Endodermal cell (in vitro differentiated cells): ENCODE measurements at places on chromosomes 4 and X. TPM values are rescaled to one million over a fixed set of nuclear protein-coding genes. Genes with fewer than 3 reads are reported as not detected.

POLR2B gene
- 75.0 to 112 TPM (median 107 TPM) in 3 replicates for total RNA-seq

SHROOM4 gene
- total RNA-seq = 10.4 to 22.8 TPM (median 20.5 TPM) in 3 replicates

SOWAHD gene
- total RNA-seq = 2.6 to 2.7 TPM (median 2.7 TPM) in 3 replicates

NAA11 gene
- total RNA-seq = not detected in 3 replicates

NXF2 gene
- 0.61 and 0.75 TPM in 2 replicates for total RNA-seq

GK gene
- total RNA-seq = 7.5 and 10.2 TPM in 2 replicates

CT45A1 gene
- total RNA-seq = not detected in 3 replicates

COL25A1 gene
- total RNA-seq = 5.4 to 6.2 TPM (median 5.7 TPM) in 3 replicates

PGRMC1 gene
- total RNA-seq = 115 and 116 TPM in 2 replicates

PDE5A gene
- total RNA-seq = 26.0 to 37.8 TPM (median 34.2 TPM) in 3 replicates

DNA sequence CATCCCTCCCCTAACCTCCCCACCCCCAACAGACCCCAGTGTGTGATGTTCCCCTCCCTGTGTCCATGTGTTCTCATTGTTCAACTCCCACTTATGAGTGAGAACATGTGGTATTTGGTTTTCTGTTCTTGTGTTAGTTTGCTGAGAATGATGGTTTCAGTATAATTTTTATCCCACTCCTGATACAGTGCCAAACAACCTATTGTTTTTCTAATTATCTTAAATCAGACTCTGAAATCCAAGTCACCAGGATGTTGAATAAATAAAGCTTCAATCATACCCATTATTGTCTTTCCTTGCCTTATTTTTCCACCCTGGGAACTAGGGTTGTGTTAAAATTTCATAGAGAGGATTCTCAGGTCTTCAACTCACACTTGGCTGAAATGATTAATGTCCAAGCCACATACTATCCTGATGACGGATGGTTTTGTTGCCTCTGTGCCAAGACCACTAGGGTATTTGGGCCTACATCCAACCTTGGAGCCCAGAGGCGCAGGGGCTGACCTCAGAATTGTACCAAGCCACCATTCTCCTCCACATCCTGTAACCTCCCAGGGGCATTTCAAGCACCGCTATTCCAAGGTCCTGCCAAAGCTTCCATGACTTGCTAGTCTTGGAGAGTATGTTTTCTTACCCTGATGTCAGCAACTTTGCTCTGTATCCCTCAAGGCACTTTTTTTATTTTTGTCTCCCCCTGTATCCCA lies 332.4 kb downstream of the ARHGAP24 start:
- H3K4me3 ChIP-seq = no peak overlapping the region
- H3K4me1 ChIP-seq = peaks cover 7% of the 10 kb centered on the region

- H3K27ac ChIP-seq = no peak overlapping the region
- H3K27me3 ChIP-seq = no peaks in the 10 kb centered on the region
- no peak overlapping the region for H3K4me3 ChIP-seq
- DNase-seq = no peak
- H3K36me3 ChIP-seq = no peaks in the 10 kb centered on the region
Observed at GRCh38 chrX:29143756-29144155, 556.5 kb downstream of the IL1RAPL1 start.

DNA sequence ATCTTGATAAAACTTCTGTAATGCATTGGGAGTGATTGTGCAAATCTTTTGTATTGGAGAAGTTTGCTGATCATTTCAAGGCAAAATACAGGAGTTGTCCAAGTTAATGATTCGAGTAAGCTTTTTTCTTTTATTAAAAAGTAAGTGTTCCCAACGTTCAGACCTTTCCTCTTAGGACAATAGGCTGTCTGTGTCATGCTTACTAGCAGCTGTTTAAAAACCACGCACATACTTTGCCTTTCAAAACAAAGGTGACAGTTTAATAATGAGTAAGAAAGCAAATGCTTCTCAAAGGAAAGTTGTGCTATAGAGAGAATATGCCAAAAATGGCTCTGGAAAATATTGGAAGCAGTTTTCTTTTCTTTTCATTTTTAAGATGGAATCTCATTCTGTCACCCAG lies 11.2 kb downstream of the TRAPPC11 start:
- H3K4me3 ChIP-seq = no peak overlapping the region
- H3K27me3 ChIP-seq = no peaks in the 10 kb centered on the region
- no peaks in the 10 kb centered on the region for H3K4me1 ChIP-seq
- no peak for DNase-seq
- H3K36me3 ChIP-seq = peaks cover 78% of the 10 kb centered on the region

GRCh38 chrX:22392133-22392948 lies 119.6 kb downstream of the CBLL2 start:
- H3K27me3 ChIP-seq = no peaks in the 10 kb centered on the region
- no peaks in the 10 kb centered on the region for H3K36me3 ChIP-seq
- H3K4me3 ChIP-seq = no peak overlapping the region
- H3K27ac ChIP-seq = no peak overlapping the region
- no peaks in the 10 kb centered on the region for H3K4me1 ChIP-seq

GRCh38 chr4:181611033-181611711 lies 632.0 kb upstream of the TENM3 start:
- no peak for DNase-seq
- no peak overlapping the region for H3K27ac ChIP-seq
- no peaks in the 10 kb centered on the region for H3K4me1 ChIP-seq
- H3K4me3 ChIP-seq = no peak overlapping the region
- H3K27me3 ChIP-seq = no peaks in the 10 kb centered on the region

- no peak overlapping the region for H3K27ac ChIP-seq
- no peaks in the 10 kb centered on the region for H3K36me3 ChIP-seq
- H3K4me3 ChIP-seq = no peak overlapping the region
Observed at GRCh38 chr4:7964890-7965662, 25.4 kb upstream of the AFAP1 start.

- peaks cover 5% of the 10 kb centered on the region for H3K4me1 ChIP-seq
- DNase-seq = no peak
Observed at GRCh38 chr4:40423735-40424134, 88.6 kb downstream of the CHRNA9 start.

GRCh38 chrX:15344106-15344505 lies 8.8 kb upstream of the PIGA start:
- no peaks in the 10 kb centered on the region for H3K27me3 ChIP-seq
- peak; percentile 53 for DNase-seq
- H3K4me1 ChIP-seq = no peaks in the 10 kb centered on the region
- no peak overlapping the region for H3K27ac ChIP-seq
- H3K4me3 ChIP-seq = no peak overlapping the region

GRCh38 chr4:41549478-41549877 lies 11.5 kb downstream of the LIMCH1 start:
- H3K4me1 ChIP-seq = no peaks in the 10 kb centered on the region
- no peak overlapping the region for H3K27ac ChIP-seq
- H3K4me3 ChIP-seq = no peak overlapping the region

DNA sequence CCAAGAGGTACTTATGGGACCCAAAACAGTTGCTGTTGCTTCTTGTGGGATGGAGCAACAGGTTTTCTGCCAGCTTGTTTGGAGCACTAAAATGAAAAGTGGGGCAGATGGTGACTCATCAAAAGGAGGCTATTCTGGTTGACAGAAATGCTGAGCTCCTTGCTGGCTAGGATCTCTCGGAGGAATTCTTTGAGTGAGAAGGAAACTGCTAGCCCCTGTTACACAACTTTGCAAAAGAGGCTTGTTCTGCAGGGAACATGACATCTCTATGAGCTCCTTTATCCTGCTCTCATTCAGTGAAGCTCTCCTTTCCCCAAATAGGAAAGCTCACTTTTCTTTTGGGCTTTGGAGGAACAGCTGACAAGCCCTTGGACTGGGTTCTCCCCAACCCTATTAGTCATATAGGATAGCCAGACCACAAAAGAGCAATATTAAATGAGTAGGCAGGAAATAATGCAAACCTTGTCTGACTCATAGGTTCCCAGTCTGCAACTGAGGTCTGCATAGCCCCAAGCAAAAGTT lies 108.3 kb downstream of the CDS1 start:
- H3K27ac ChIP-seq = no peak overlapping the region
- H3K4me3 ChIP-seq = no peak overlapping the region
- H3K4me1 ChIP-seq = no peaks in the 10 kb centered on the region
- no peaks in the 10 kb centered on the region for H3K27me3 ChIP-seq
- no peak for DNase-seq

- H3K4me3 ChIP-seq = no peak overlapping the region
- DNase-seq = no peak
- H3K27me3 ChIP-seq = no peaks in the 10 kb centered on the region
- H3K36me3 ChIP-seq = no peaks in the 10 kb centered on the region
Observed at GRCh38 chr4:141248029-141248428, 27.3 kb downstream of the ZNF330 start.

- H3K27me3 ChIP-seq = peaks cover 8% of the 10 kb centered on the region
- H3K4me3 ChIP-seq = no peak overlapping the region
- no peak overlapping the region for H3K27ac ChIP-seq
- H3K36me3 ChIP-seq = no peaks in the 10 kb centered on the region
- no peaks in the 10 kb centered on the region for H3K4me1 ChIP-seq
Observed at GRCh38 chr4:141654098-141654497, 17.7 kb downstream of the IL15 start.

GRCh38 chrX:2921193-2921592 lies 7.9 kb downstream of the ARSD start:
- no peak overlapping the region for H3K4me3 ChIP-seq
- H3K27ac ChIP-seq = no peak overlapping the region
- DNase-seq = no peak
- no peaks in the 10 kb centered on the region for H3K27me3 ChIP-seq

DNA sequence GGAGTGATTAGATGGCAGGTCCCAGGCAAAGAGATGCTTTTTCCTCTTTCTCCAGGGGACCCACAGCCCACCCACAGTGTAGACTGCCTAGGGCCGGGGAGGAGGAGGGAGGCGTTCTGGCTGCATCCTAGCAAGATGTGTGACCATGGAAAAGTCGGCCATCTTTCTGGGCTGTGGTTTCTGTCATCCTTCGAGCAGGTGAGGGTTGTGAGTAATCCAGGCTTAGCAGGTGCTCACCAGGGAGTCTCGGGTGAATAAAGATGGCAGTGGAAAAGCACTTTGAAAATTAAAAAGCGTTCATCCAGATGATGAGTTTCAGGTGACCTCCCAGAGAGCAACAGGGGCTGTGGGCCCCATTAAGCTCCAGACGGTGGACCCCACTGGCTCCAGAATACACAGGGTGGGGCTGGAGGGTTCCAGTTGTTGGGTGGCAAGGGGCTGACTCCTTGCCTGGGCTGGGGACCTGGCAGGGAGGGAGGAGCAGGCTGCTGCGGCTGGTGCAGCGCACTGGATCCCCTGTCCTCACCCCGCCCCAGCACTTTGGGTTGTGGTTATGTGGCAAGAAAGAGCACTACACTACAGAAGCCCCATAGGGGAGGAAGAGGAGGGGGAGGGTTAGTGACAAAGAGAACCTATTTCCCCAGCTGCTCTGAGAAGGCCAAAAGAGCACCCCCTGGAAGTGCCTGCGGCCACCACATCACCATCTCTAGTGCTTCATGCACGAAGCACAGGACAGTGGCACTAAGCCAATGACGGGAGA lies 23.7 kb downstream of the ELF4 start:
- no peak overlapping the region for H3K27ac ChIP-seq
- DNase-seq = no peak
- no peaks in the 10 kb centered on the region for H3K36me3 ChIP-seq
- no peaks in the 10 kb centered on the region for H3K27me3 ChIP-seq
- no peak overlapping the region for H3K4me3 ChIP-seq
- H3K4me1 ChIP-seq = no peaks in the 10 kb centered on the region

- no peak overlapping the region for H3K27ac ChIP-seq
- DNase-seq = no peak
- H3K27me3 ChIP-seq = no peaks in the 10 kb centered on the region
- H3K4me3 ChIP-seq = no peak overlapping the region
- H3K4me1 ChIP-seq = peaks cover 27% of the 10 kb centered on the region
Observed at GRCh38 chr4:85368932-85369331, 106.0 kb upstream of the ARHGAP24 start.

DNA sequence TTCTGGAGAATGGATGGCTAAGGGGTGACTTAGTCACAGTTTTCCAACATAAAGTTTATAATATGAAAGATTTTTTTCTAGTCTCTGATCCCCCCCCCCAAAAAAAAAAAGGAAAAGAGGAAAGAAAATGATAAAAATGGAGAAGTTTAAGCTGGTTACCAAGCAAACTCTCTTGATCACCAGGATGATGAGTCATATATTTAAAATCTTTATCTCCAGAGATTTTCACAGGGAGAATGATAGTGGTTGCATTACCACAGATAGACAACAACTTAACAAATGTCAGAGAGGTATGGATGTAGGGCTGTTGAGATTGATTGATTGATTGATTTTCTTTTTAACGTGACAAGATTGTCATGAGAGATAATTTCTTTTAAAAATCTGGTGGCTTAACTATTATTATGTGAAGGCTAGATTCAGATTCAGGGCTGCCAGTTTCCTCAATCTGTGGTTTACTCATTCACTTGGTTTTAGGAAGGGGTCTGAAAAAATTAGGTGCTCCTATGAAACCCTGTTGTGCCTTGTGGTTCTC lies 13.3 kb upstream of the TEX13C start:
- no peak for DNase-seq
- H3K4me3 ChIP-seq = no peak overlapping the region
- H3K27me3 ChIP-seq = no peaks in the 10 kb centered on the region
- no peaks in the 10 kb centered on the region for H3K4me1 ChIP-seq
- H3K27ac ChIP-seq = no peak overlapping the region

GRCh38 chrX:632366-633042 lies 1.9 kb downstream of the SHOX start:
- peaks cover 95% of the 10 kb centered on the region for H3K27me3 ChIP-seq
- DNase-seq = peak; percentile 73
- no peaks in the 10 kb centered on the region for H3K36me3 ChIP-seq
- H3K4me3 ChIP-seq = no peak overlapping the region

DNA sequence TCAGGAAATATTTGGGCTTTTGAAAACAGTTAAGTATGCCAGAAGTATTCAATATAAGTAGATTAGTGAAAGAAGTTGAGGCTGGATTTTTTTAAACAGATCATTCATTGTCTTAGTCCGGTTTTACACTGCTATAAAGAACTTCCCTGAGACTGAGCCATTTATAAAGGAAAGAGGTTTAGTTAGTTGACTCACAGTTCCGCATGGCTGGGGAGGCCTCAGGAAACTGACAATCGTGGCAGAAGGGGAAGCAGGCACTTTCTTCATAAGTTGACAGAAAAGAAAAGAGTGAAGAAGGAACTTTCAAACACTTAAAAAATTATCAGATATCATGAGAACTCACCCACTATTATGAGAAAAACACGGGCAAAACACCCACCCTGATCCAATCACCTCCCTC lies 31.1 kb upstream of the CYLC1 start:
- no peak for DNase-seq
- no peak overlapping the region for H3K4me3 ChIP-seq
- H3K36me3 ChIP-seq = no peaks in the 10 kb centered on the region
- H3K27ac ChIP-seq = no peak overlapping the region

DNA sequence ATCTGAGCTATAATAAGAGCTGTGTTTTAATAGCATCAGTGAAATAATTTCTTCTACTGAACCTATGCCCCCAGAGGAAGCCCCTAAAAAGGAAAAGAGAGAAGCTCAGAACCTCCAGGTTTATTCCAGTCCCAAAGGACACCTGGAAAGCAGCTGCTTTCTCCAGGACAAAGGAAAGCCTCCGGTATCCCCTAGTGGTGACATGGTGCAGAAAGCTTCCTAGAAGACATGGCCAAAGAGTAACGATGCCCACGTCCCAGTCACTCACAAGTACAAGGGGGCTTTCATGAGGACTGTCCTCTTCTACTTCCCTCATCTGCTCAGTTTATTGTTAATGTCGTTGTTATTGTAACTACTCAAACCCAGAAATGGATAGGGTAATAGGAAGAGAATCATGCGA lies 343.9 kb downstream of the UNC5C start:
- H3K4me1 ChIP-seq = no peaks in the 10 kb centered on the region
- peak; percentile 65 for DNase-seq
- H3K27me3 ChIP-seq = no peaks in the 10 kb centered on the region
- H3K4me3 ChIP-seq = no peak overlapping the region
- H3K36me3 ChIP-seq = no peaks in the 10 kb centered on the region
- no peak overlapping the region for H3K27ac ChIP-seq
